Stimulated activated CD4-positive, alpha-beta T cell treated with anti-CD3 and anti-CD28 coated beads, Interleukin-12 subunit alpha, Interleukin-12 subunit beta, amount 100 ng/mL, for 48 hours (primary cell): ENCODE measurements at places on chromosomes 16 and 17.

DNA sequence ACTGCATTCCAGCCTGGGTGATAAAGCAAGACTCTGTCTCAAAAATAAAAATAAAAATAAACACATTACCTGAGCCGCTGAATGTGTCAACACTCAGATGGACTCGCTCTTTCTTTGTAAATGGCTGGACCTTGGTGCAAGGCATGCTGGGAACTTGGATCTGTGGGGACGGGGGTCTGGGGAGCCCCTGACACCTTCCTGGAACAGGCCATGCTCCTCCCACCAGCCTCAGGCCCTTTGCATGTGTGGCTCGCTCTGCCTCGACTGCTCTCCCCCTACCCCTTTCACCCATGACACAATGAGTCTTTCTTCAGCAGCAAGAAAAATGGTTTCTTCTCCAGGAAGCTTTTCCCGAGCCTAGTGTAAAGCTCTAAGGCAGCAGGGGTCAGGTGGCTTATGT lies 94.0 kb upstream of the CDH5 start:
- DNase-seq: no peak

GRCh38 chr16:20404637-20405036 lies at the start of gene PDILT:
Gene PDILT, minus strand, starts transcription at chr16:20404737. Its CDS starts 5,437 bp downstream, at chr16:20399300.
- no peak for DNase-seq

DNA sequence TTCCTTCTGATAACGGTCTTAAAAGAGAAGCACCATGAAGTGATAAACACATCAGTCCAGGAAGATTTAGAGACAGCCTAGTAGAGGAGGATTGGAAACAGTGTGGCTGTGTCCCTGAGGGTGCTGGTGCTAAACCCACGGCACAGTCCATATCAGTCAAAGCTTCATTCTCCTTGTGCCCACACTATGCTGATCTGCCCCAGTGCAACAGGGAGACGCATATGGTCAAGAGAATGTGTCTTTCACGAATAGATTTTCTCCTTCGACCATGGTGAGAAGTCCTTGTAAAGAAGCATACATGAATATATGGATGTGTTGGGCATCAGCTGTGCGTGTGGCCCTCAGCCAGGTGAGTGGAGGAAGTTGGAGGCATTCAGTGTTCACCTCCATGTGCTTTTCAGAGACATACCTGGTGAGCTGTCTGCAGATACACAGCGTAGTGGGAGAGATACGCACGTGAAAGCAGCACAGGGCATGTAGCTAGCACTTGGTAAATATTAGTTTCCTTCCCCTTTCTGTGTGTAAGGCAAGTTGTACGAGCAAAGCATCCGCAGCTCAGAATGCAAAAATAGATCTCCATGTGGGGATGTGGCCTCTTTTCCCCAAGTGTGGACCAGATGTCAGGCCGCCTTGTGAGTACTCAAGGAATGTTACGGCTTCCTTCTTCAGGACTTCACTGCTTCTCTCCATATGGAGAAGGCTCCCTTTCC lies 29.4 kb downstream of the HLF start:
- DNase-seq: no peak

DNA sequence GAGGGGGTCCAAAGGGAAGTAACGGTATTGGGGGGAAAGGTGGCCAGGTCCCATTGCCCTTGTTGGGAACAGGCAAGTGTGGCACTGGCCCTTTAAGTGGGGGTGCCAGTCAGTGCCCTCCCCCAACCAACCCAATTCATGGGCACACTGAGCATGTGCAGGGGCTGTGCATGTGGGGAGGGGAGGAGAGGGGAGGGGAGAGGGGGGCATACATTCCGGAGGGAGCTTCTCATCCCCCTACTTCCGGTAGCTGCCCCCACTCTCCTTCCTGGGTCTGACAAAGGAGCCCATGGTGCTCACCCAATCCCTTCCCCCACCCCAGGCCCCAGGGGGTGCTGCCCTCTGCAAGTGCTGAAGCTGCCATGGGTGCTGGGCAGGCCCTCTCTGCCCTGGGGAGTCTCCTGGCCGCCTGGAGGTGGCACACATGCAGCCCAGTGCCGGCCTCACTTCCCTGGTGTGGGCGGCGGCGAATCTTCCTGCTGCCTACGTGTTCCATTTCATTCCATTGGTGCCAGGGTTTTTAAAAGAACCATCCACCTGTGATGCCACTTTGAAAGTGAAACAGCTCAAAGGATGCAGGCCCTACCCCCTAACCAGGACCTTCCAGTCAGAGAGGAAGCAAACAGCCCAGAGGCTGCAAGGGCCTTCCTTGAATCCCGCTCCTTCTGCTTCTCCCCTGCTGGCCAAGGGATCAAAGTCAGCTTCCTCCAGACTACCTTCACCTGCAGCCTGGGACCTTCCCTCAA lies 11.0 kb downstream of the HEXIM2 start:
- peak; percentile 34 for DNase-seq
